Activated naive CD4-positive, alpha-beta T cell treated with Interleukin-2 at 50 U/mL for 16 hours (primary cell): ENCODE measurements at places on chromosomes 1 and 21.
A peak's percentile ranks its signal among the peaks of the same experiment; 100 is the strongest.

DNA sequence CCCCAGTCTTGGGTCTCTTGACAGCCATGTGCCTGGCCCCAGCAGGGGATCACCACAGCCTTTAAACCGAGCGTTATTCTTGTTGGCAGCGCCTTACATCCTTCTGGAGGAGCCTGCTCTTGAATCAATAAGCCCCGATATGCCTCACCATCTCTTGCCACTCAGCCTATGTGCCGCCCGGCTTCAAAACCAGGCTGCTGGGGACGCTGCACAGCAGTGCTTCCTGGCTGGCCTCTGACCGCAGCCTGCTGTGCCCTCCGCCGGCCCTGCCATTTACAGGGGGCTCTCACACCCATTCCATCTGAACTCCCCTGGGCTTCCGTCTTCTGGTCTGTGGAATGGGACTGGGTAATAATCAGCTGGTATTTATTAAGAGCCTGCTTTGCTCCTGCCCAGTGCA lies 3.0 kb upstream of the PEX10 start:
- DNase-seq, result peak; percentile 11

DNA sequence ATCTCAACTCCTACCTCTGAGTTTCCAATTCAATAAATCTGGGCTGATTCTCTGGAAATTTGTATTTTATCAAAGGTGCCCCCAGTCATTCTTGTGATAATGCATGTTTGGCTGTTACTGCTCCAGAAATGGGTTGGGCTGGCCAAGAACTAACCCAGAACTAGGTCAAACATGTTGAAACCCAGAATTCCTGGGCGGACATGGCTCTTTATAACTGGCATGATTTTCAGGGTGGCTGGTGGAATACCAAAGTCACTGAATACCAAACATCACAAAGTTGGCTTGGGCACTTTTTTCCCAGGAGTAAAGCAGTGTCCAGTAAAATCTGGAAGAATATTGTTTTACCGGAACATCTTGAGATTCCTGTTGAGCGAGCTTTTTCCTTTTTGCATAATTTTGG lies 89.4 kb upstream of the S1PR1 start:
- no peak for DNase-seq

- DNase-seq, result no peak
Measured at GRCh38 chr1:74549932-74550331, 37.5 kb upstream of the LRRC53 start.

- DNase-seq, result no peak
Measured at GRCh38 chr1:147505568-147505967, 35.7 kb upstream of the BCL9 start.

DNA sequence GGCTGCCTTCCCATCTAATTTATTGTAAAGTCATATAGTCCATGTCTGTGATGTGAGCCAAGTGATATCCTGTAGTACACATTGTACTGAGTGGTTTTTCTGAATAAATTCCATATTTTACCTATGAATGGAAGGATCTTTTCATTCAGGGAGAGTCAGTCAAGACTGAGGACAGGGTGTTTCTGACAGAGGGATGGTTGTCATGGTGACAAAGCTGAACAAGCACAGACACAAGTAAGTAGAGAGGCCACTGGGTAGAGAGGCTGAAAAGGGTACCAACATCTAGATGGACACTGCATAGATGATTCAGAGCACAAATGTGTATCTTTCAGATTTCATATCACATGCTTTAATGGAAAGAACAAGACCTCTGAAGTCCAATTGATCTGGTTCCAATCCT lies 22.6 kb upstream of the IL20 start:
- DNase-seq, result no peak

DNA sequence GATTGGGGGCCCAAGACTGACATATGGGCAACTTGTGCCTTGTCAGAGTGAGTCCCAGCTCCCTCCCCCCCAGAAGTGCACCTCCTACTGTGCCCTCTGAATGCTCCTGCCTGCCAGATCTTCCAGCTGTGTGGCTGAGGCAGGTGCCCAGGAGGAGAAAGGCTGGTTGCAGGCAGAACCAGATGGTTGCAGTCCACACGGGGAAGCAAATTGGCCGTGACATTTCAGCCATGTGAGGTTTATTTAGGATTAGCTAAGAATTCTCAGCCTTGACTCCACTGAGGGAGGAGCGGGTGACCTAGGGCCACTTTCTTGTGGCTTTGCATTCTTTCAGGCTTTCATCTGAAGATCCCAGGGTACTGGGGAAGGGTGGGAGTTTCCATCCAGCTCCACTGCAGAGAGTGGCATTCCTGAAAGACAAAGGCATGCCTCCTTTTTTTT lies 33.8 kb downstream of the PEX14 start:
- DNase-seq, result no peak

- DNase-seq, result no peak
Measured at GRCh38 chr1:5969168-5969567, 23.1 kb downstream of the NPHP4 start.

- peak; percentile 6 for DNase-seq
Measured at GRCh38 chr1:35120458-35121133, 41.4 kb downstream of the ZMYM1 start.

DNA sequence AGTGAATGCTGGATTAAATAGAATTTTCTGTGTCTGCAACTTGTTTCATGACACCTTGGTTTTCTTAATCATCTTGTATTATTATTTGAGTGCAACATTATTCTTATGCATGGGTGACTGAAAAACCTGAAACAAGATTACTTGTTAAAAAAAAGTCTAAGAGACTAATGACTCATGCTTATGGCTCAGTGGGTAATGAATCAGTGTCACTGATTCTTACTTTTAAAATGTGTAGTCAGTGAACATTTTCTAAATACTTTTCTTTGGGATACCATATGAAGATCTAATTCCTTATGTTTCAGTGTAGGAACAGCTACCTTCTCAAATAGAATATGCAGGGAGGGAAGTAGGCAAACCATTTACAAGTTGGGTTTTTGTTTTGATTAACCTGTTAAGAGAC lies 65.5 kb downstream of the PRKAA2 start:
- DNase-seq, result no peak

DNA sequence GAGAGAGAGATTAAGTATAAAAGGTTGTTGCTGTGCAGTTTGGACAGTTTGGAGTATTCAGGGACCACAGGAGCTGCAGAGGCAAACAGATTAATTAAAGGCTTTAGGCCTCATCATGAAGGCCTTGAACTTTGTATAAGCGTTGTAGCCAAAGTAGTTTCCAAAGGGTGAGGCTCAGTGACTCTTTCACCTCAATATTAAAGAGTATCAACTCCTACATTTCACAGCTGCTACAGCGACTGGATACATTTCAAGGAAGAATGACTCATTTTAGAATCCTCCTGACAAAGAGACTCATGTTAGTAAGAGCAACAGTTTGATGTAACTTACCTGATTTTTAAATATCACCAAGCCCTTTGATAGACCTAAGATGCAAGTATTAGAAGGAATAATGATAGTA lies 355.5 kb downstream of the HLX start:
- DNase-seq, result no peak

GRCh38 chr21:32592929-32593502 lies 7.7 kb upstream of the TCP10L start:
- no peak for DNase-seq

GRCh38 chr1:237093691-237094090 lies 51.7 kb downstream of the RYR2 start:
- DNase-seq, result no peak

- DNase-seq, result no peak
Measured at GRCh38 chr1:68136187-68136586, 85.8 kb upstream of the DIRAS3 start.

DNA sequence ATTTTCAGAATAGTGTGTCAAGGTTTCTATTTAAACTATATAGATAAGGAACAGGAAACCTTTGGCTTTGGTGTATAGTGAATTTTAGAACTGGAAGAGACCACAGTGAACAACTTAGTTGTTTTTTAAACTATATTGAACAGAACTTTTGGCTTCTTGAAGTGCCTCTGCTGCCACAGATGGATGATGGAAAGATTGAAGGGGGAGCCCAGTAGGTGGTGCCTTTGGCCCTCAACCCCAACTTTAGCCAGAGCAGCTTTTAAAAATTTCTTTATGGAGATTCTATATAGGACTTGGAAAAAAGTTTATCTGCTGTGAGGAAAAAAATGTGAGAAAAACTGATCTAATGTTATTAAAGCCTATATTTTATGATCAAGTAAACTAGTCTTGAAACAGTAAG lies 50.2 kb downstream of the SWT1 start:
- no peak for DNase-seq

GRCh38 chr21:15445327-15445726 lies 284.5 kb upstream of the USP25 start:
- no peak for DNase-seq

DNA sequence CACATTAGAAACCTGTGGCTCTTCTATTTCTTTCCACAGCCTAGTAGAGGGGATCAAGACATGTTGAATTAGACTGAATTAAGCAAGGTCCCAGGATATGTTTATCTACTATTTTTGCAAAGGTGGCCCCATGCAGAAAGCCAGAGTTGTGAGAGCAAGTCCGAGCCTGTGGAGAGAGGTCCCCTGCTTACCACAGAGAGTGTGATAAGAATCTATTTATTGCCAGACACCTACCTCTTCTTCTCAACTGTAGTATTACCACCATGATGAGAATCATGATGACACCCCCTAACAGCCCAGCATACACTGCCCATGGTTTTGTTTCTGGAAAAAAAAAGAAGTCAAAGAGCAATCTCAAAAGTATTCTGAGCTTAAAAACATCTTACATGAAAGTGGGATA lies 23.0 kb downstream of the SLAMF1 start:
- DNase-seq, result no peak

- no peak for DNase-seq
Measured at GRCh38 chr21:32353002-32353711, 39.7 kb downstream of the URB1 start.

GRCh38 chr1:184072376-184072775 lies 20.8 kb downstream of the TSEN15 start:
- DNase-seq, result no peak

DNA sequence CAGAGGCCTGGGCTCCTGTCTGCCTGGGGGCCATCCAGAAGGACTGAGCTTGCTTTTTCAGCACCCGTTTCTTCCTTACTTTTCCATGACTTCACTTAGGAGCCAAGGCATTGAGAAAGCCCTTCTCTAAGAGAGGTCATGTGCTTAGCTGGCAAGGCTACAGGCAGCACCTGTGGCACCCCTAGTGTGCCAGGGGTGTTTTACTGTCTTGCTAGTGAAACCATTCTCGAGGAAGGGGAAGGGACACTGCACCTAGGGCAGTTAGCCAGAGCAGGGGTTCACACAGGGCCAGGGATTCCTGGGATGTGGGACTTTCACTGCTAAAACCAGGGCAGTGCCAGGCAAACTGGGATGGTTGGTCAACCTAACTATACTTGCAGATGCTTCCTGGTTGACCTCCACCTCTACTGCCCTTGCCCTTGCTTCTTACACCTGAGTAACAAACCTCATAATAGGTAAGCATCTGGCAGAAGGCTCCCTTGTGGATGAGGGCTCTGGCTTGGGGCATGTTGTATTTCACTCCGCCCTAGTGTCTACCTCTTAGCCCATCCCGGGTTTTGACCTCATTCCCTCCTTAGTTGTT lies 69.2 kb downstream of the NOS1AP start:
- DNase-seq, result no peak

DNA sequence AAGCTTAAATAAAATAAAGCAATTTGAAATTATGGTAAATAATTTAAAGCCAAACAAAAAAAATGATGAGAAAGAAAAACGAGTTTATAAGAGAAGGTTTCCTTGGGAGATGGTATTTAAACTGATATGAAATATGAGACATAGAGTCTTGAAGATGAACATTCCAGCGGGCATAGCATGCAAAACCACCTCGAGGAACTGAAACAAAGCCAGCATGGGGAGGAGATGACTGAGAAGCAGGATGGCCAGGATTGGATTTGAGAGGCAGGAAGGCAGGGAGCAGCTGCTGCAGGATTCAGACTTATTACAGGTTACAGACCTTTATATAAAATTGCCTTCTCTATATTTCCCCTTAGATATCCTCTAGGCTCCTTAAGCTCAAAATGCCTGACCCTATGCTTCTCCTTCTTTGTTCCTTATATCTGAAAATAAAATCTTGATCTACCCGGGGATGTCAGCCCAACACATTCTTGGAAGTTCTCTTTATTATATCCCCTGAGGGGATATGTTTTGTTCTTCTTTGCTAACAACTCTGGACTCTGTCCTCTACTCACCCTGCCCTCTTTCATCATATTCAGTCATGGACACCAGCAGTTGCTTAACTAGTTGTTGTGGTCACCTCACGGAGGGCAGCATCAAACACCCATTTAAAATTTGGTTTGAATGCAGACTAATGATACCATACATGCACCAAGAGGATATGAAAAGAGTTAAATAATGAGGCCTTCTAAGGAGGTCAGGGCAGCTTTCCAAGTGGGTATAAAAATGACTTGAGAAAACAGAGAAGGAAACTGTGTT lies 719.1 kb upstream of the B3GALT2 start:
- DNase-seq, result no peak

GRCh38 chr1:109161858-109162606 lies 48.1 kb downstream of the ELAPOR1 start:
- DNase-seq, result peak; percentile 42

- no peak for DNase-seq
Measured at GRCh38 chr1:201024625-201024998, 1.1 kb upstream of the KIF21B start.

- peak; percentile 11 for DNase-seq
Measured at GRCh38 chr1:156337052-156337887, 822 bp downstream of the CCT3 start.

GRCh38 chr1:56803561-56804156 lies 15.5 kb downstream of the FYB2 start:
- DNase-seq, result no peak

GRCh38 chr1:76591461-76591860 lies 275.8 kb upstream of the ST6GALNAC5 start:
- no peak for DNase-seq

DNA sequence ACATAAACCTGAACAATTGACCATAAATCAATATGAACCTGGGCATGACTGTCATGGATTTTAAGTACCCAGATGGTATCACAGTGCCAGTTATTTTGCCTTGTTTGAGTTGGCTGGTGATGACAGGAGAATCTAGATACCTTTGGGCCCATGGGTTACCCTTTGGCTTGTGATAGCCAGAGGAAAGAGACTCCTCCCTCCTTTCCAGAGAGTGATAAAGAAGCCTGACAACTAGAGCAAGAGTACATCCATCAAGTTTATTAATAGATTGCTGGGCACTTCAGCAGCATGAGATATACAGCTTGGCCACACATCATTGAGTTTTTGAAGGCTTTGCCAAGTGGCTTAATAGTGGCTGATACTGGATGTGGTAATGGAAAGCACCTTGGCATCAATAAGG lies 6.6 kb upstream of the FMO3 start:
- DNase-seq, result no peak

GRCh38 chr1:76961181-76961819 lies 94.0 kb downstream of the ST6GALNAC5 start:
- DNase-seq, result no peak

DNA sequence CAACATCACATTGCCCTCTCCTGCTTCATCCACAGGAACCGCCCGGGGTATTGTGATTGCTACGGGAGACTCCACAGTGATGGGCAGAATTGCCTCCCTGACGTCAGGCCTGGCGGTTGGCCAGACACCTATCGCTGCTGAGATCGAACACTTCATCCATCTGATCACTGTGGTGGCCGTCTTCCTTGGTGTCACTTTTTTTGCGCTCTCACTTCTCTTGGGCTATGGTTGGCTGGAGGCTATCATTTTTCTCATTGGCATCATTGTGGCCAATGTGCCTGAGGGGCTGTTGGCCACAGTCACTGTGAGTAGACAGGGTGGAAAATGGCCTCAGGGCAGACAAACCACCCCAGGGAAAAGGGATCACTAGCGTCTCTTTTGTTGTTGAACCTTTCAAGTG lies 12.7 kb downstream of the ATP1A4 start:
- no peak for DNase-seq
